ENCODE measurements at places on chromosomes 11 and 22.
A peak's percentile ranks its signal among the peaks of the same experiment; 100 is the strongest.

DNA sequence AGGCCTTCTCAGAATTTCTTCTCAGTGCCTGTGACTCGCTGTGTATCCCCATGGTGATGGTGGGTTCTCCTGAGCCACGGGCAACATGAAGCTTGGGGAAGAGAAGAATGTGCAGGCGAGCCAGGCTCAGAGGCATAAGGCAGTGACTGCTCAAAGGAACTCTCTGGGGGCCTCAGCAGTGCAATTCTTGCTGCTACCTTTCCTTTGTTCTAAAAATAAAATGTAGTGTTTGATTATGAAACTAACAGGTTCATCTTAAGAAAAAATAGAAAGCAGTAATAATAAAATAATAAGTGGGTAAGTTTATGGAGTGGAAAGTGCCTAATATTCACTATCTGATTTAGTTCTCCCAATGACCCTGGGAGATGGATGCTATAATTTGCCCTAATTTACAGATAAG is 46.7 kb downstream of the MEI1 start:
- DNase-seq = no peak

GRCh38 chr11:62996271-62996670 is 11.5 kb upstream of the SLC22A6 start:
- DNase-seq = no peak

DNA sequence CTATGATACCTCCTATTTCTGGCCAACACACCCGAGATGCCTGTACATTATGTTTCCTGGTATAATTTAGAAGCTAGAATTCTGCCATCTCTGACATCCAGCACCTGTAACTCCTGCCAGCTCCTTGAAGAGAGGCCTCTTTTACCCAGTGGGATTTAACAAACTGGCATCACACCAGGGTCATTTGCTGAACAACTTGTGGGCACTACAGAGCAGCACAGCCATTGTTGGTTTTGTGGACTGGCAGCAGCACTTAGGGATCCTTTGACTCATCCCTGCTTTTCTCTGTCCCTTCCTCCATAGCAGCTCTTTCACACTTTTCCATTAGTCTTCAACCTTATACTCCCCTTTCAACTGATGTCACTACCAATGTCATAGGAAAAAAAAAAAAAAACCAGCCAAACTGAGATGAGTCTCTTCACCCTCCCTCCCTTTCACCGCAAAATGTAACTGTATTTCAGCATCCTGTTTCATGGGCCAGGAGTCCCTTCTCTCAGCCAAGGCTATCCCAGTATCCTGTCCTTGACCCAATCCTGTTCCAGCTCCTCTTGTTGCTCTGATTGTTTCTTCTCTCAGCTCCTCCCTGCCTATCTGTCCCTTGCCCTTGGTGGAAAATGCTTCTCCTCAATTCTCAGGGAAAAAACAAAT is 68.7 kb downstream of the PPFIBP2 start:
- no peak for DNase-seq

GRCh38 chr11:13687271-13687670 is 18.8 kb downstream of the FAR1 start:
- no peak for DNase-seq

DNA sequence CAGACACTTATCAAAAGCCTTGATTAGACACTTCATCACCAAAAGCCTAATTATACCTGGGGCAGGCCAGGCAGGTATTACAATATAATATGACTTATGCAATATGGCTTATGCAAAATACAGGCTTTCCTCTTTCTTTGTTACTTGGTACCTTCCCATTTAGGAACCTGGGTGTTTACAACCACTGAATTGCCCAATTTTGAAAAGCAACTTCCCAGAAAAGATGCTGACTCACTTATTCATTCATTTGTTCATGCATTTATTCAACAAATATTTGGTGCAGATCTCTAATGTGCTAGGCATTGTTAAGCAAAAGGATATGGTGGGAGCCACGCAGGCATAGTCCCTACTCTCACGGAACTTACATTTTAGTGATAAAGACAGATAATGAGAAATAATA is 13.6 kb upstream of the JAML start:
- DNase-seq = no peak

DNA sequence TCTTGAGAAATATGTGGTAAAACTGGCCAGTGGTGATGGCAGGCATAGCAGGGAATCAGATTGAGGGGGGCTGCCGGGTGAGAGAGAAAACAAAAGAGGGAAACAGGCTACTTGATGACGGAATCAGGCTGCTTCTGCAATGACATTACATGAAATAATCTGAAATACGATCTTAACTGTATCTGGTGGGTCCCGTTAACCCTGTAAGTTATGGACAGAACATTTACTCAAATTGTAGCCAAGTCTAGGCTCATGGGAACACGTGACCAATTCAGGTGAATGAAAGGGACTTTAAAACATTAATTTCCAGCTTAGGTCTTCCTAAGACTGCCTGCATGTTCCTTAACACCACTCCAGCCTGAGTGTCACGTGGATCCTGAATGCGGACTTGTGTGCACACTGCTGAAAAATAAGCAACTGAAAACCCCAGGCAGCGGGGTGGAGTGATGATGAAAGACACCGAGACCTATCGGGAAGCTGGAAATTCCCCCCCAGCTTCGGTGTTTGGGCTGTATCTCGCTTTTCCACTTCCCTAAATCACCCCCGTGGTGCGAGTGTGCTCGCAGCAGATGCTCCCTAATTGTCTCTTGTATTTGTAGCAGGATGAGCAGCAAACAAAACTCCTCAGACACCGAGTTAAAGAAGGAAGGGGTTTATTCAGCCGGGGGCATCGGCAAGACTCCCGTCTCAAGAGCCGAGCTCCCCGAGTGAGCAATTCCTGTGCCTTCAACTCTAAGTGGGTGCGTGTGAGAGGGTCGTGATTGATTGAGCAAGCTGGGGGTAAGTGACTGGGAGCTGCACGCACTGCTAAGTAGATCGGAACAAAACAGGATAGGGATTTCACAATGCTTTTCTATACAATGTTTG is 145.0 kb upstream of the GRK3 start:
- peak; percentile 20 for DNase-seq

- DNase-seq = no peak
Measured at GRCh38 chr11:131668500-131669400, 298.3 kb downstream of the NTM start.

DNA sequence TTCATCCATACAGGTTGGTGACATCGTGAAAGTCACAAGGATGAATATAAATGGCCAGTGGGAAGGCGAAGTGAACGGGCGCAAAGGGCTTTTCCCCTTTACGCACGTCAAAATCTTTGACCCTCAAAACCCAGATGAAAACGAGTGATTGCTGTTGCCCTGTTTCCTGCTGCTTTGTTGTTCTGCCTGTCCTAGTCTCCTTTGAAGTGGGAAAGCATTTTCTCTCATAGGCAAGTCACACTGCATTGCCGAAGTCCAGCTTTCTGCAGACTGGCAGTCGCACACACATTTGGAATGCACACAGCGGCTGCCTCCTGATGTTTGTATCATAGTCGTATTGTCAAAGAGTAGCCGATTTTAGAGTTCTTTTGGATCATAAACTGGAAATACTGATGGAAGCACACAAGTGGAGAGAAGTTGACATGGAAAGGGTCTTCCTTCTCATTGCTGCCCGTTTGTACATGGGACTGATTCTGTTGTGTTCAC is 17.3 kb upstream of the AIFM3 start:
- DNase-seq = no peak

DNA sequence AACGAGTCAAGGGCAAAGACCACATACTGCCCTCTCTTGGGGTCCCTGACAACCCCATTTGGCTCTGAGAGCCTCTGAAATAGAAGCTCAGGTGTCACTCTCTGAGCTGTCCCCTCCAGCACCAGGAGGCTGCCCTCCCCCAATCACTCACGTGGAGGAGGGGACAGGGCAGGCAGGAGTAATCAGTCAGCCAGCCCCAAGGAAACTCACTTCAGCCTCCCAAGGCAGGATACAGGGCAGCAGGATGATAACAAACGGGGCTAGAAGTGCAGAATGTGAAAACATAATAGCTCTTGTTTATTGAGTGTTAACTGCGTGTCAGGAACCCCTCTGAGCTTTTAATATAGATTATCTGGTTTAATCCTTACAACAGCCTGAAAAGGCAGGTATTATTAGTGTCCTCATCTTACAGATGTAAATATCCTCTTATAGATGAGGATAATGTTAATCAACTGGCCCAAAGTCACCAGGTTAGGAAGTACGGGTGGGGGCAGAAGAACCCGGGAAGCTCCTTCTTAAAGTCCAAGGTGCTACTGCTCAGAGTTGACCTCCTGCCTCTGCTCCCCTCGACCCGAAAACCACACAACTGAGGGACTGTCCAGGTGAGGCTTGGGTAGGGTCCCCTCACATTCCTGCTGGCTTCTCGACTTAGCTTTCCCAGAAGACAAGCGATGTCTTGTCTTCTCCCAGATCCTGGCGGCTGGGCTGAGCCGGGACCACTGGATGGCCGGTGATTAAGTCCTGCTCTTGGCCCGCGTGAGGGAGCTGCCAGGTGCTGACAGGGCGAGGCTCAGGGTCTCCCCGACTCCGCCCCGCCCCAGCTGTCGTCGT is 2.7 kb downstream of the CHRM4 start:
- DNase-seq = no peak

DNA sequence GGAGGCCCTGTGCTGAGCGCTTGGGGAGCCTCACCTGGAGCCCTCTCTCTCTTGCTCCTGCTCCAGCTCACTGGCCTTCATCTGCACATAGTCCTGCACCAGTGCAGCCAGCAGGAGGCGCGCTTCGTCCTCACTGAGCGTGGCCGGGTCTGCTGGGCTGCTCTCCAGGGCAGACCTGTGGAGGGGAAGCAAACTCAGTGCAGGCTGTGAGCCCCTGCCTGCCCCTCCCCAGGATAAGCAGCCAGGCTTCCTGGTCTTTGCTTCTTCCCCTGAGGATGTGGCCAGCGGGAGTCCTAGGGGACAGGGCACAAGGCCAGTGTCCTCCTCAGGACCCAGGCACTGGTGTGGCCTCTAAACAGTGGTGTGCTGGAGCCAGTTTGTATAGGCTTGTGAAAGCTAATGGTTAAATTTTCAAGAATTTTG is 2.2 kb downstream of the CALCA start:
- DNase-seq = no peak

- no peak for DNase-seq
Measured at GRCh38 chr11:61004180-61004611, 32.7 kb downstream of the CD6 start.

DNA sequence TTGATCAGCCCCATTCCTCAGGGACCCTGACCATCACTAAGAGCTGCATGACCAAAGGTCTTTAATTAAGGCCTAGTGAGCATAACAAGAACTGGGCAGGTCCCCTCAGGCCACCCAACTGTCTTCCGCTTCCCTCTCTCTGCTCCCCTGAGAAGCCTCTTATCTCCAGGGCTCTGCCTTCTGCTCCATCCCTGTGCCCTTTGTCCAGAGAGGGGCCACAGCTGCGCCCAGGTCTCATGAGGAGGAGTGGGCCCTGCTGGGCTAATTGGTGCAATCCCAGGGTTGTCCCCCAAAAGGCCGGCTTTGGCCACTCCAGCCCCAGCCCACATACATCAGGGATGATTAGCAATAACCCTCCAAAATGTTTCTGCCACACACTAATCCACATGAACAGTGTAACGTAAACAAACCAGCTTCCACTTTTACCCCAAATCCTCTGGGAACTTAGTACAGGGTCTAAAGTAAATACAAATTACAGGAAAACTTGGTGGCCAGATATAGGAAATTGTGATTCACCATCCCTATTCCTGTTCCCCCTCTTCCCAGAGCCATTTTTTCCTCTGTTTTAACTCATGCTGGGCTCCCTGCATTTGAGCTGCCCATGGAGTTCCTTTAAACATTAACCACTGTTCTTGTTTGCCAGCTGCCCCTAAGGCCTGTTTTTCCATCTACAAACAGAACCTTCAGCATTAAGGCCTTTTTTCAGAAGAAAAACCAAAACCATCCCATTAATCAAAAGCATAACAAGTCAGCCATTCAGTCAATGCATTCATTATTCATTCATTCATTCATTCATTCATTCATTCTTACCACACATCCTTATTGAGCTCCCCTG is 34.6 kb upstream of the CAVIN3 start:
- no peak for DNase-seq

- DNase-seq = no peak
Measured at GRCh38 chr11:1231396-1232020, 8.6 kb downstream of the MUC5B start.

GRCh38 chr11:14362611-14363010 is 3.6 kb upstream of the RRAS2 start:
- no peak for DNase-seq

- no peak for DNase-seq
Measured at GRCh38 chr22:41480397-41480735, 11.4 kb downstream of the ACO2 start.

GRCh38 chr11:112570333-112570732 is 309.7 kb upstream of the PLET1 start:
- DNase-seq = no peak

DNA sequence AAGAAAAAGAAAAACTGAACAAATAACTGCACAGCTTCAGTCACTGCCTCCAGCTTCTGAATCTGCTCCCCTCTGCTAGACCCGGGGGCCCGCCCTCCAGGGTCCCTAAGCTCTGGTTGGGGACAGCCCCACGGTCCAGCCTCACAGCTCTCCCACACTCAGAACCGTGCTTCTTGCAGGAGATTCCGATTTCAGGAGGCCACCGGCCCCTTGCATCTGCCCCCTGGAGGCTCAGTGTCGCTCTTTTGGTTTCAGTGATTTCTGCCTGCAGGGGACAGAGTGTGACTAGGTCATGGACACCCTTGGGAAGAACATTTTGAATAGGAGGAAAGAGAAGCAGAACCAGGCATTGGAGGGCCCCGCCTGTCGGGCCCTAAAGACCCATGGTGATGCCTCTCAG is 23.1 kb upstream of the RPS3 start:
- DNase-seq = no peak

DNA sequence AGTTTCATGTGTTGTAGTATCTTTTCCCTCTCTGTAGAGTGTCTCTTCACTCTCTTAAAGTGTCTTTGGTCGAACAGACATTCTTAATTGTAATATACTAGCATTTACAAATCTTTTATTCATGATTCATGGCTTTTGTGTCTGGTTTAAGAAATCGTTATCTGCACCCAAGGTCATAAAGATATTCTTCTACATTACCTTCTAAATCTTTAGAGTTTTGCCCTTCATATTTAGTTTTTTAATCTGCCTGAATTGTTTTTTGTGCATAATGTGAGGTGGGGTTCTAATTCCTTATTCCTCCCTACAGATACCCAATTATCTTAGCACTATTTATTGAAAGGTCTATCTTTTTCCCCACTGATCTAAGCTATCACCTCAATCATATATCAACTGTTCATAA is 9.0 kb upstream of the NNMT start:
- no peak for DNase-seq

- no peak for DNase-seq
Measured at GRCh38 chr11:25612806-25613205, 719.1 kb upstream of the ANO3 start.

DNA sequence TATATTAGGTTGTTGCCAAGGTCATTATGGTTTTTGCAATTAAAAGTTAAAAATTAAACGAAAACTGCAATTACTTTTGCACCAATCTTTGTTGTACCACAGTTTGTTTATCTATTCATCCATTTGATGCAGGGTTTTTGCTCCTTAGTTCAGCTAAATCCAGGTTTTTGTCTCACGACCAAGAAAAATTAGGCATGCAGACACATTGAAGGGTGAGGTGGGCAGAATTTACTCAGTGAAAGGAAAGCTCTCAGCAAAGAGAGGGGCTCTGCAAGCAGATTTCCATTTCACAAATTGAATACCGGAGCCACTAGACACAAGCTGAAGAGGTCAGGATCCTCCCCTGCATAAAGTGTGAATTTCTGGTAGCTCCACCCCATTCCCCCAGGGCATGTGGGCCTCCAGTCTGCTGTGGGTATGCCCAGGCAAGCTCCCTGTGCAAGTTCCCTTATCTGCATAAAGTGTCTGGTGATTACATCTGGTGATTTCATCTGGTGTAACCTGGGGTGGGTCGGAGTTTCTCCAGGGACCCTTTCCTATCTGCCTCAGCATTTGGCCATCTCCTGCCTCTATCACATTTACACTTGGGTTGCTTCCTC is 33.3 kb downstream of the APOL6 start:
- no peak for DNase-seq

Measured in GM12878 (cell line).